ENCODE measurements at places on chromosomes 12 and 14.
A peak's percentile ranks its signal among the peaks of the same experiment; 100 is the strongest.

DNA sequence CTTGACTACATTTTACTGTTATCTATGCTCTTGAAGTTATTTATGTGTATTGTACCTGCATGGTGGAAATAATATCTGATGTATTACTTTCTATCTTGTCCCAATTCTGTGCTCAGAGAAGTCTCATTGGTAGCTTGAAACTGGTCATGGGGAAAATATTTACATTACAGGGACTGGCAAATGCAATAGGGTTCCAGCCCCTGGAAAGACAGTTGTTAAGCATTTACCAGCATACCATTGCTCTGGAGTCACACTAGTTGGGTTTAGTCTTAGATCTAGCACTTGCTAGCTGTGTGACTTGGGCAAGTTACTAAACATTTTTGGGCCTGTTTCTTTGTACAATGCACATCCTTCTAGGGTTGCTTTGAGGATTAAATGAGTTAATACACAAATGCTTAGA is 86.3 kb upstream of the NRXN3 start:
- DNase-seq: no peak

DNA sequence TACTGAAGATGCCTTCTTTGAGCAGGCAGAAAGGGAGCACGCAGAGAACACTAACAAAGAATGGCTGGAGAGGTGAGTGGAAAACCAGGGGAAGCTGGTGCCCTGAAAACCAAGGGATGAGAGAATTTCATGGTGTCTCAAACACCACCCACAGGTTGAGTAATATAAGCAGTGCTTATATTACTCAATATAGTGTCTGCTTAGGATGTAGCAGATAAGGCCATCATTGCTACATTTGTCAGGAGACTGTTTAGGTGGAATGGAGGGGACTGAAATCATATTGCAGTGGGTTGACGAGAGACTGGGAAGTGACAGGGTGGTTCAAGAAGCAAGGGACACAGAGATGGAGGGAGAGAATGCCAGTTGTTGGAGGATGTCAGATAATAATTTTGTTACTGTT is 20.6 kb downstream of the PKP2 start:
- no peak for DNase-seq

DNA sequence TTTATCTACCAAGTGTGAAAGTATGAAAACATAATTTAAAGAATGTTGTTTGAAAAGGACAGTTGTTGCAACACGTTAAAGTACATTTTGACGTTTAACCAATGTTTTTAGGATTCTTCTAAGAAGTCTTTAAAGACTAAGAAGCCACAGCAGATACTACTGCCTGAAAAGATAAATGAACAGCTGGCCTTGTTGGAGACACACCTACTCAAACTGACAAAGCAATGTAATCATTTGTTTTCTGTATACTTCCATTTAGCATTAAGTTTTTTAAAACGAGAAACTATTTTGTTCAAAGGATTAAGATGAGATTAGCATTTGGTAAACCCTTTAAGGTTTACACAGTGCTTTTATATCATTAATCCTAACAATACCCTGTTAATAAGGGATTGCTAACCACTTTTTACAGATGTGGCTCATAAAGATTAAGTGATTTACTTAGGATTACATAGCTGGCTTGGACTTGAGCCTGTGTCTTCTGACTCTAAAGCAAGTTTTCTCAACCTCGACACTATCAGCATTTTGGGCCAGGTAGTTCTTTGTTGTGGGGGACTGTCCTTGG is 134.4 kb downstream of the CFAP54 start:
- DNase-seq: no peak

GRCh38 chr12:121468499-121468801 is 68.5 kb downstream of the RNF34 start:
- no peak for DNase-seq

- DNase-seq: peak; percentile 89
Measured at GRCh38 chr12:112852810-112853209, 54.0 kb upstream of the OAS1 start.

DNA sequence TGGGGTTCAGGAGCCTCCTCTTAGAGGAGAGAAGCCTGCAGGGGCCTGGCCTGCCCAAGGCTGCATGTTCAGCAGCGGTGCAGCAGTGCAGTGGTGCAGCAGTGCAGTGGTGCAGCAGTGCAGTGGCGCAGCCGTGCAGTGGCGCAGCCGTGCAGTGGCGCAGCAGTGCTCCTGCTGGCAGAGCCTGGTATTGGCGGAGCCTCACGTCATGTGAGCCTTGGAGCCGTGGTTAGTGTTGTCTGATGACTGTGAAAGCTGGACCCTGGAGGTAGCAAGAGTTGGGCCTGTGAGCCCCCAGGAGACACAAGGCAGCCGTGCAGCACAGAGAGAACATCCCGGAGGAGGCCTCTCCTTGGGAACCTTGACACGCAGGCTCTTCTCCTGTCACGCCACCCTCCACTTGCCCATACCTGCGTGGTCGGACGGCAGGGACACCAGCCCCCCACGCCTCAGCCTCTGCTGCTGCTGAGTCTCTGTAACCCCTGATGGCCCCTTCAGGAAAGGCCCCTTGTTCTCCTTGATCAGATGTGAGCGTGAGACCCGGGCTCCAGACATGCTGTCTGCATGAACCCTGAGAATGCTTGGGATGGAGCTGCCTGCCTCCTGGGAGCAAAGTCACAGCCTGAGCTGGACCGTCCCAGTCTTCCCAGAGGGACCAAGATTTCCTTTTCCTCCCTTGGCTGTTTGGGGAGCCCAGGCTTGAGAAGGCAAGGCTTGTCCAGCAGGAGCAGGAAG is 193.7 kb downstream of the KIF26A start:
- no peak for DNase-seq

DNA sequence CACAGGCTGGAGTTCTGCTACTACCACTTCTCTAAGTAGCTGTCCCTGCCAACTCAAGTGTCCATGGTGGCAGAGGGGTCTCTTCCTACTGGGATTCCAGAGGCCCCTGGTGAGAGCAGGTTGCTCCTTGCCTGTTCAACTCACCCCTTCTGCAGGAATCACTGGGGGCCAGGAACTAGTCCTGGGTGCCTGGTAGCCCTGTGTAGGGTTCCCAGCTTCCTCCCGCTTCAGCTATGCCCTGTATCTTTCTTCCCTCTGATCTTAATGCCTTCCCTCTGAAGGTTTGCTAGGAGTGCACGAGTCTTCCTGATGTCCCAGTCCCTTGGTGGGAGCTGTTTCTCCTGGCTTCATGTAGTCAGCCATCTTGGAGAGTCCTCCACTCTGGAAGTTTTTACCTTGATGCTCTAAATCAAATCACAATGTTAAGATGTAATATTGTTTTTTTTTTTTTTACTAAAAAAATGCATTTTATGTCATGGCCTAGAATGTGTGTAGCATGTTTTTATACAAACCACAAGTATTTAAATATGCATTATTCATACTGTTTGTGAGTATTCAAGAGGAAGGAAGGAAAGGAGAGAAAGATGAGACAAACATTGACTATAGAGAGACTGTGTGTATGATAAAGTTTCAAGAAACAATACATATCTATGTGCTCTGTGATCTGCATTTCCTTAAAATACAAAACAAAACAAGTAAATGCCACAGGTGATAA is 54.7 kb downstream of the FRS2 start:
- DNase-seq: no peak

DNA sequence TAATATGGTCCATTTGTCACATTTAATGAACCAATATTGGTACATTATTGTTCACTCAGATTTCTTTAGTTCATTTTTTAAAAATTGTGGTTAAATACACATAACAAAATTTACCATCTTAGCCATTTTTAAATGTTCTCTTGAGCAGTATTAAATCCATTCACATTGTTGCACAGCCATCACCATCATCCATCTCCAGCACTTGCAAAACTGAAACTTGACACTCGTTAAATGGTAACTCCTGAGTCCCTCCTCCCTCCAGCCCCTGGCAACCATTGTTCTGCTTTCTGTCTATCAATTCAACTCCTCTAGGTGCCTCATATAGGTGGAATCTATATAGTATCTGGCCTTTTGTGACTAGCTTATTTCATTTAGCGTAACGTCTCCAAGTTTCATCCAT is 86.4 kb downstream of the ACACB start:
- DNase-seq: no peak

DNA sequence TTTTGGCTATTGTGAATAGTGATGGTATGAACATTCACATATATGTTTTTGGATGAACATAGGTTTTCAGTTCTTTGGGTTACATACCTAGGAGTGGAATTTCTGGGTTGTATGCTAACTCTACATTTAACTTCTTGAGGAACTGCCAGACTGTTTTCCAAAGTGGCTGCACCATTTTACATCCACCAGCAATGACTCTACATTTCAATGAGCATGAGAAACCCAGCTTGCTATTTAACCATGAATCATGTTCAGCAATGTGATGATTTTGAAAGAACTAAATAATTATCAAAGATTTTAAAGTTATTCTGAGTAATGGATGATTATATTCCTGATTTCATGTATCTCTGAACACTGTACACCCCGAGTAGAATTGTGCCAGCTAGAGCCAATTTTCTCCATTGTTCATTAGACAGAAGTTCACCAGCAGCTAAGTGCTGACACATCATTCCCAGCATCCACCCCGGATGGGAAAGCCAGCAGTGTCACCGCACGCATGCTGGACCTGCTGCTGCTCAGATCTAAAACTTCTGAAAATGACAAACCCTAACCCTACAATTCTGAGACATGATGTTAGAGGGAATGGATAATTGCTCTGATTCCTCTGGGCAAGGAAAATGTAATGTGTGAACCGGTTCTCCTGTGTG is 13.3 kb upstream of the ANAPC5 start:
- no peak for DNase-seq

- no peak for DNase-seq
Measured at GRCh38 chr14:54756656-54757392, 145.8 kb downstream of the GCH1 start.

DNA sequence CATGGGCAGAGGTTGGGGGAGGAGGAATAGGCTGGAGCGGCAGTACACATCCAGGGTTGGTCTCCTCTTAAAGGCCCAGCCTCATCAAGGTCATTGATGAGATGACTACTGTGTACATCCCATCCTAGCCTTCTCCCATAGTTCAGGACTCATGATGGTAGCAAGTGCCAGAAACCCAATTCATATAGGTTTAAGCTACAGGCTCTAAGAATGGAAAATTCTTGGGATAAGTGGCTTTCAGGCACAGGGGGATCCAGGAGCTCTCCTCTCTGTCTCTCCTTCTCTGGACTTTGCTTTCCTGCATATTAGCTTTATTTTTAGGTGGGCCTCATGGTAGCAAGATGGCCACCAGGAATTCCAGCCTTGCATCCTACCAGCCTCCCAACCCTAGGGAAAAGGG is 6.3 kb downstream of the SDSL start:
- no peak for DNase-seq

DNA sequence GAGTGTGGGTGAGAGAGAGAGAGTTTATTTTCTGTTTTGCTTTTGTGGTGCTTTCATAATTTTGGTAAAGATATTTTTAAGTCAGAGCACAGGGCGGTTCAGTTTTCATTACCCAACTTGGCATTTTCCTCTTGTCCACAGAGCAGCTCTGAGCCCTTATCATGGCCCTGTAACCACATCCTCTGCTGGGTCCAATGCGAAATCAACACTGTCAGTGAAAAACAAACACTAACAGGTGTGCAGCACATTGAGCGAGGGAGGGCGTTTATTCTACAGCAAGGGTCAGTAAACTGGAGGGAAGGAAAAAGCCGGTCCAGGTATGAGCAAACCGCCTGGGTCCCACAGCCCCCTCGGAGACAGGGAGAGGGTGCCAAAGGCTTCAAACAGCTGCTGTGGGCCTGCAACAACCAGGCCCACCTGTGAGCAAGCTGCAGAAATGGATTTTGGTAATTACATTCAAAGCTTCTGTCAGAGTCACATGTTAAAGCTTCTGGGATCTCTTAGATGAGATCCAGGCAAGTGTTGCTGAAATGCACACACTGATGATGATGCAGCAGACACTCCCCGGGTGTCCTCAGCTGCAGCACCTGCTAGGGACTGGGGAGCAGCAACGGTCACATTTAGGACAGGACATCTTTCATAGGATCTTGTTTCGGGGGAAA is 132.7 kb upstream of the DYRK2 start:
- peak; percentile 29 for DNase-seq

DNA sequence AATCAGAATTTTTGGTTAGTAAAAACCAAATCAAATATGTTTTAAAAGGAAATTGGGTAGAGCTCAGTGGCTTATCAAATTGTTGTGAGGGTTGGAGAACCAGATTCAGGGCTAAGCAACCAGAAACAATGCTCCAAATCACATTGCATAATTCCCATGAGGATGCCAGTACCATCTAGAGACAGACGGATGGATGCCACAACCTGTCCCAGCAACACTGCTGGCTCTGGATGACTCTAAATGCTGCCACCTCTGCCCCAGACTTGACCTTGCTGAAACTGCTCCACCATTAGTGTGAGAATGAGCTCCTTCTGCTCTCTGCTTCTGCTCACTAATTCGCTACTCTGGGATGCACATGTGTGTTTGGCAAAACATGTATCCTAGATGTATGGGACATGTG is 43.9 kb downstream of the FRS2 start:
- DNase-seq: peak; percentile 3

DNA sequence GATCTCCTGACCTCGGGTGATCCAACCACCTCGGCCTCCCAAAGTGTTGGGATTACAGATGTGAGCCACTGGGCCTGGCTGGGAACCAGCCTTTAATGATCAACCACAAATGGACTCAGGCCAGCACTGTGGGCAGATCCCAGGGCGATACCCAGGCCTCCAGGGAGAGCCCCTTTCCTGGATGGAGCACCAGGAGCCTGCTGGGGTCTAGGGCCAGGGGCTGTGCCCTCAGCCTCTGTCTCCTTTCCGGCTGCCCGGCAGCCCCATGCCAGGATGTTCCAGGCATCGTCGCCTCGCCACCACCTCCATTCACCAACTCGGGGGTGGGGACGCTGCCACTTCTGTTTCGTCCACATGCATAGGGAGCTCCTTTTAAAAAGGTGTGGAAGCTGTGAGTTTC is 2.3 kb downstream of the ADGRD1 start:
- no peak for DNase-seq

GRCh38 chr12:7354529-7354928 is 50.7 kb downstream of the ACSM4 start:
- no peak for DNase-seq

GRCh38 chr12:26817183-26817591 is 15.8 kb downstream of the ITPR2 start:
- no peak for DNase-seq

DNA sequence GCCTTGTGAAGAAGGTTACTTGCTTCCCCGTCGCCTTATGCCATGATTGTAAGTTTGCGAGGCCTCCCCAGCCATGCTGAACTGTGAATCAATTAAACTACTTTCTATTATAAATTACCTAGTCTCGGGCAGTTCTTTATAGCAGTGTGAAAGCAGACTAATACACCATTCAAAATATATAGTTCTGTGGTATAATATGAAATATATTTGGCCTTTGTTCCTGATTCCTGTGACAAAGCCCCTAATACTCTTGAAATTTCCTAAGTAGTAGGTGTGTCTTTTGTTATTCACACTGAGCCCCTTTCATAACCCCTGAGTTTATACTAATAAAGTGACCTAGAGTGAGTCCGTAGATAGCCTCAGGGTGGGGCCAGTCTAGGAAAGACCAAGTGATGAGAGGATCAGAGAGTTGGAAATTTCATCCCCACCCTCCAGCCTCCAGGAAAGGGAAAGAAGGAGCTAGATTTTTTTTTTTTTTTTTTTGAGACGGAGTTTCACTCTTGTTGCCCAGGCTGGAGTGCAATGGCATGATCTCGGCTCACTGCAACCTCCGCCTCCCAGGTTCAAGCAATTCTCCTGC is 19.4 kb upstream of the STRN3 start:
- DNase-seq: no peak

Measured in NCI-H1694 (cell line).